ENCODE measurements at places on chromosomes 12 and 14.

- DNase-seq = no peak
Observed at GRCh38 chr12:19547271-19547671, 108.0 kb downstream of the AEBP2 start.

DNA sequence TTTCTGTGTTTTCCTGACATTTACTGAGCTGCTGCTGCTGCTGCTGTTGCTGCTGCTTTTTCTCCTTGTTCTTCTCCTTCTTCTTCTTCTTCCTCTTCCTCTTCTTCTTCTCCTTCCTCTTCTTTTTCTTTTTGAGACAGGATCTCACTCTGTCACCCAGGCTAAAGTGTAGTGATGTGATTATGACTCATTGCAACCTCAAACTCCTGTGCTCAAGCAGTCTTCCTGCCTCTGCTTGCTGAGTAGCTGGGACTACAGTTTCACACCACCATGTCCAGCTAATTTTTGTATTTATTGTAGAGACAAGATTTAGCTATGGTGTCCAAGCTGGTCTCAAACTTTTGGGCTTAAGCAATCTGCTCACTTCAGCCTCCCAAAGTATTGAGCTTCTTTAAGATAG lies 95.8 kb downstream of the TMTC3 start:
- DNase-seq = peak; percentile 20

DNA sequence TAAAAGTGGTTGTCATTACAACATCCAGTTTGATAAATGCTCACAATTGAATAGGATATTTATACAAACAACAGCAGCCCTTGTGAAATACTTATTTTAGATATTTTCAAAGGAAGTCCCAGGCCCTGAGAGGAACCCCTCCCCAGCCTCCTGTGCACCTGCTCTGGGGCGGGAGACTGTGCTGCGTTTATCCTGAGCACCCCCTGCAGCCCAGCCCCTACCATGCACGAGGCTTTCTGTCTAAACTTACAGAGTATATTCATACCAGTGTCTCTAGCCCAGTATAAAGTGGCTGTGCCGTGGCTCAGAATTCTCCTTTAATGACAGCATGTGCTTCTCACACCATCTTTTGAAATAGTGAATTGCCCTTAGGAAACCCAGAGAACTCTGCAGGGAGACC lies 1084.3 kb downstream of the TMEM121 start:
- no peak for DNase-seq

DNA sequence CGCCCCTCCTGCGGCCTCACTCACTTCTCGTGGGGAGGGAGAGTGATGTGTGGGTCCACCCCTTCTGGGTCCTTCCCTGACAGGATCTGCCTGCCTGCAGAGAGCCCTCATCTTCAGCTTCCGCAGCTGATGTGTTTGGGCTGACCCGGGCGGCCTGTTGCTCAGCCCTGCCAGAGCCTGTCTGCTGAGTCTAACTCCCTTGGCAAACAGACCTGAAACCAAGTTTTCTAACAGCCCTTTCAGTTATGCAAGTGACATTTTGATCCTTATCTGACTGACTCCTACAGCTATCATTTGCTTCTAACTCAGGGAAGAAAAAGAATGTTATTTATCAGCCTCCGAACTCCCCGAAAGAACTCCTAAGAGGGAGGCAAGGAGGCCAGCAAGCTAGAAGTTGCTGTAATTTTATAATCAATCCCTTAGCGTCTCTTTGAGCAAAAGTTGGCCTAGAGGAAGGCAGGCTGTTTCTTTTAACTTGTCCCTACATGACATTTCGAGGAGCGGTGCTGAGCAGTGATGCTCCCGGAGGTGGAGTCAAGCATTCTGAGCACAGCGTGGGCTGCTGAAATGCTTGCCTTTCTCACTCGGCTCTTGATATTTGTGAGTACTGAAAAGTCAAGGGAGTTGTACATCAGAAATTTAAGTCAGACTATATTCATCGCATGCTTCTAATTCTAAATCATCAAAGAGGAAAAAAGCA lies 31.5 kb upstream of the CACNA2D4 start:
- DNase-seq = no peak

GRCh38 chr12:64792128-64792527 lies 32.3 kb upstream of the TBC1D30 start:
- no peak for DNase-seq

GRCh38 chr12:66268562-66268961 lies 33.7 kb upstream of the HELB start:
- DNase-seq = no peak

- no peak for DNase-seq
Observed at GRCh38 chr14:34872822-34873588, 2.2 kb downstream of the BAZ1A start.

DNA sequence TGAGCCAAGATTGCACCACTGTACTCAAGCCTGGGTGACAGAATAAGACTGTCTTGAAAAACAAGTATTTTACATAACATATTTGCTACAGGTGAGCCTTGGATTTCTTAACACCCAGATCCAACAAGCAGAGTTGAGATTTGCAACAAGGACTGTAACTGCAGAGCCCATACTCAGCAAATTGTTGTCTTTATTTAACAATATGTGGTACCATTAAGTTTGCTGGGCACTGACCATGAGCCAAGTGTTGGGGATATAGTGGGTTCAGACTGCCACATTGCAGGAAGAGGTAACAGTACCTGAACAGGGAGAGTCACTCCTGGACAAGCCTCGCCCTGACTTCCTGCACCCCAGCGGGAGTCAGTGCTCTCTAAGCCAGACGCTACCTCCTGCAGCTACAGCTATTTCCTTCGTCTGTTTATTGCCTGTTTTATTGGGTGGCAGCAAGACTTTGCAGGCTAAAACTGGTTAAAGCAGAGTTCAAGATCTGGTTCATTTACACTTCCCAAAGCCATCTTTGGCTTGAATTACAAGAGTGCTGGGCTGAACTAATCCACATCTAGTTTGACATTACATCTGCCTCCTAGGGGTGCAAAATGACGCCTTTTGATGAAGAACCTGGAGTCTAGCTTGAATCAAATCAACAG lies 12.5 kb downstream of the AHSA1 start:
- no peak for DNase-seq

- DNase-seq = no peak
Observed at GRCh38 chr14:87940382-87940781, 52.6 kb downstream of the GALC start.

- DNase-seq = no peak
Observed at GRCh38 chr14:100350986-100351385, 27.8 kb downstream of the SLC25A47 start.

- no peak for DNase-seq
Observed at GRCh38 chr12:2429032-2429431, 365.7 kb upstream of the FKBP4 start.

GRCh38 chr12:55705782-55706402 lies 1.8 kb downstream of the ITGA7 start:
- no peak for DNase-seq

DNA sequence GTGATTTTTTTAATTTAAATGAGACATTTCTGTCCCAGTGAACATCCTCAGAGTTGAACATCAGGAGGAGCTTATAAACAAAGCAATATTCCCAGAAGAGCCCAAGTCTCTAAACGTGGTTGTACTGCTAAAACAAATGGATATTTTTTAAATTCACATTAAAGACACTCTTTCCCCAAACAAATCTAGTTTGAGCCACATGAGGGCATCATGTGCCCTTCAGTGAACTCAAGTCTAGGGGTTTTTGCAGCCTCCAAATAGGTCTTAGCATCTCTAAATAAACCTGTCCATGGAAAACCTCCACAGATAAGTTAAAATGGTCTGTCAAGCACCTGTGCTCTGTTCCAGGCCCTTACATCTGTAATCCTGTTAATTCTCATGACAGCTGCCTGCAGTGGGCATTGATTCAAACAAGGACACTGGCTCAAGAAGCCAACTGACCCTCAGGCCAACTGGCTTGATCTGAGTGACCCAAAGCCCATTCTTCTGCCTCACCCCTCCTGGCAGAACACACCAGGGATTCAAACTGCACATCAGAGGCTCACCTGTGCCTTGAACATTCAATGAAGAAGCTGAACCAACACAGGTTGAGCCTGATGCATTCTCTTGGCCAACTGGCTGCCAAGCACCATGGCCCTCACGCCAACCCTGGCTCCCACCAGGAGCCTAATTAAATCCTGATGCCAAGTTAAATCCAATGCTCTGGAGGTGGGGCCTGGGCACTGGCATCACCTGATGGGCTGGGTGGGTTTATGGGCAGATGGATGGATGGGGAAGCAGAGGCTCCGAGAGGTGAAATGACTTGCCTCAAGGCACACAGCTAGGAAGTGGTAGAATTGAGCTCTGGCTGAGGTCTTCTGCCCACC lies 8.6 kb downstream of the ISCU start:
- DNase-seq = peak; percentile 21

- no peak for DNase-seq
Observed at GRCh38 chr14:63764103-63764502, 36.2 kb upstream of the SGPP1 start.

- DNase-seq = no peak
Observed at GRCh38 chr12:81441629-81442028, 317.5 kb downstream of the PPFIA2 start.

DNA sequence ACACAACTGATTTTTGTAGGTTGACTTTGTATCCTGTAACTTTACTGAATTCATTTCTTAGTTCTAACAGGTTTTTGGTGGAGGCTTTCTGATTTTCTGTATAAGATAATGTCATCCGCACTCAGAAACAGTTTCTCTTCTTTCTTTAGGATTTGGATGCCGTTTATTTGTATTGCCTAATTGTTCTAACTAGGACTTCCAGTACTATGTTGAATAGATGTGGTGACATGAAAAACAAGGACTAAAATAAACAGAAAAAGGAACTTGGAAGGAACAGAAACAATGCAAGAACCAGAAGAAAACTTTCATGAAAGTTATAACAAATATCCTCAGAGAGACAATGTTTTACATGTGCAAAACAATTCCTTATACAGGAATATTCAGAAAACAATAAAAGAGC lies 100.3 kb downstream of the GTF2A1 start:
- no peak for DNase-seq

- DNase-seq = no peak
Observed at GRCh38 chr14:105529569-105530284, 3.3 kb downstream of the TMEM121 start.

Data from foreskin melanocyte (primary cell).